Coronary artery (tissue), 2 donors: ENCODE measurements at places on chromosomes 13 and 19.

DNA sequence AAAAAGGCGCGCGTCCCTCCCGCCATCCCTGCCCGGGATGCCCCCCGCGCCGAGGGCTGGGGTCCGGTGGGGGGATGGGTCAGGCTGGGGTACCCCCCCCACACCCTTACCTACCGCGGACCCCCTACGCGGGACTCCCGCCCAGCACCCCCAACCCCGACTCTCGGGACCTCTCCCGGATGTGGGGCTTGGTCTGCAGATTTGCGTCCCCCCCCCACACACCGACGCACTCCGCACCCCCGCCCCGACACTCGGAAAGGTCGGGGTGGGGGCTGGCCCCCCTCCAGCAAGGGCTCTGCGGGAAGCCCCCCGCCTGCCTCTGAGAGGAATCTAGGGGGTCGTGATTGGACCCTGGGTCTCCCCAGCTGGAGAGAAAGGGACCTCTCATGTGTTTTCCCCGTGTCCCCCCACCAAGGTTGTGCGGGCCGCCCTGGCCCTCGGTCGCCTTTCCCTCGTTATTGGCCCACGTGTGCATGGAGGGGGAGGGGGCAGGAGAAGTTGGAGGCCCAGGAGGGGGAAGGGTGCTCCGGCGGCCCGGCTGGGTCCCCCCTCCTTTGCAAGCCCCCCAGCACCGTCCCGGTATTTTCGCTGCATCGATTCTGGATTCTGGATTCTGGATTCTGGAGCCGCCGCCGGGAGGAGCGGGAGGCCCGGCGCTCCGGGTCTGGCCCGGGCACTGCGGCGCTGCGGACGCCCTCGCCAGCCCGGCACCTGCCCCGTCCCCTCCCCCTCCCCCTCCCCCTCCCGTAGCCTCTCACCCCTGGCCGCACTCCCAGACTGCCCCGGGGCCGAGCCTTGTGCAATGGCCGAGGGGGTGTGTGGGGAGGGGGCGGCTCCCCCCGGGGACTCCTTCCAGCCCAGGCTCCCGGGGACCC, 607 bp downstream of the NFIC start:
- DNase-seq: peak; percentile 77

- no peak for DNase-seq
These were observed 10.3 kb downstream of the ATG4D start for GRCh38 chr19:10553943-10554381.

DNA sequence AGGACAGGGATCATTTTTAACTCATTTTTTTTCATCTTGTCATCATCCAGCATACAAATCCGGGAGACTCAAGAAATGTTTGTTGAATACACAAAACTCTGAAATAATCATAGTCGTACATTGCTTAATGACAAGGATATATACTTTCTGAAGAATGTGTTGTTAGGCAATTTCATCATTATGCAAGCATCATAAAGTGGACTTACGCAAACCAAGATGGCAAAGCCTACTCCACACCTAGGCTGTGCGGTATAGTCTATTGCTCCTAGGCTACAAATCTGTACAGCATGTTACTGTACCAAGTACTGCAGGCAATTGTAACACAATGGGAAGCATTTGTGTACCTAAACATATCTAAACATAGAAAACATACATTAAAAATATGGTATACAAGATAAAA, 264.1 kb downstream of the TSHZ3 start:
- DNase-seq: no peak

- DNase-seq: no peak
These were observed 6.8 kb upstream of the ZNF283 start for GRCh38 chr19:43820098-43820883.

DNA sequence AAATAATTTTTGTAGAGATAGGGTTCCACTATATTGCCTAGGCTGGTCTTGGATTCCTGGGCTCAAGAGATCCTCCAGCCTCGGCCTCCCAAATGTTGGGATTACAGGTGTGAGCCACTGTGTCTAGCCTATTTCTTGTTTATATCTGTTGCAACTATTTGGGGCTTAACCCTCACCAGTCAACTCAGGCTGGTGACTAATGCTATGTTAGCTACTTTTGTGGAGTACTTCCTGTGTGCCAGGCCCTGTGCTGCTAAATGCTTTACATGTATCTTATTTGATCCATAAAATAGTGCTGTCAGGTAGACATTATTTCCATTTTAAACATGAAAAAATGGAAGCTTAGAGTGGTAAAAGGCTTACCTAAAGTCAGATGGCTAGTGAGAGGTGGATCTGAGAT, 13.8 kb downstream of the CEACAM1 start:
- DNase-seq: no peak

GRCh38 chr13:39035204-39035603, 2.7 kb downstream of the PROSER1 start:
- DNase-seq: no peak

GRCh38 chr19:33005440-33005839, 33.4 kb downstream of the FAAP24 start:
- no peak for DNase-seq

- DNase-seq: no peak
These were observed 192.4 kb downstream of the ZNF536 start for GRCh38 chr19:30564551-30565011.

GRCh38 chr13:72990953-72991352, 67.9 kb upstream of the KLF5 start:
- DNase-seq: no peak

GRCh38 chr19:38433268-38433733, at the start of gene RYR1:
Gene RYR1 (plus strand): TSS chr19:38433691. CDS start chr19:38433830, 139 bp downstream.
- no peak for DNase-seq

DNA sequence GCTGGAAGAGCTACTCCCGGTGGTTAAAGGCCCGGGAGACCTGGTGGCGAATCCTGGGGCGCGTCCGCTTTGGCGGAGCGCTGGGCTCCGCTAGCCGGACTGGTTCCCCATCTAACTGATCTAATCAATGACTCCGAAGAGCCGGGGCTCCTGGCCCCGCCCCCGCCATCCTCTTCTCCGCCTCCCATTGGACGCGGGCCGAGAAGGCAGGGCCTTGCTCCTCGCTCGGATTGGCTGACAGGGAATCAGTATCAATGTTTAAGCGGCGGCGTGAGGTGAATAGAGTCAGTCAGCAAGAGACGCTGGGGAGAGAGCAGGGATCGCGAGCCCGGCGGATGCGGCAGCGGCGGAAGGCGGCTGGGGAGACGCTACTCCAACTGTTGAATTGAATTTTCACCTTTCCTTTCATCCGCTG, 1.7 kb upstream of the PCDH17 start:
- peak; percentile 82 for DNase-seq

DNA sequence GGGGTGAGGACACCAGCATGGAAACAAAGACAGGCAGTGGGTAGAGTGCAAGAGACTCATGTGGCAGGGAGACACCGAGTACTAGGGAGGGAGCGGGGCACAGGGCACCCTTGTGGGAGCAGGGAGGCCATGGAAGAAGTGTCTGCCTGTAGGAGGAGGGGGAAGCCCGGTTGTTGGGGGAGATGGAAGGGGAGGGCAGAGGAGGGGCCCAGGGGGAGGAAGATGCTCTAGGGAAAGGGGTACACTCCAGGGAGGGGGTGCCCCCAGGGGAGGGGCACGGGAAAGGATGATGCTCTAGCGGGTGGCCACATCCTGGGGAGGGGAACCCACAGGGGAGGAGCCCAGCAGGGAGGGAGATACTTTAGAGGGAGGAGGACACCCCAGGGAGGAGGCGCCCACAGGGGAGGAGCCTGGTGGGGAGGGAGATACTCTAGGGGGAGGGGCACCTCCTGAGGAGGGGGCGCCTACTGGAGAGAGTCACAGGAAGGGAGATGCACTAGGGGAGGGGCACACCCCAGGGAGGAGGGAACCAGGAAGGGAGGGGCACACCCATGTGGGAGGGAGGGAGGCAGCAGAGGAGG, 24.9 kb downstream of the CPAMD8 start:
- no peak for DNase-seq

GRCh38 chr13:24215732-24216131, 55.2 kb downstream of the SPATA13 start:
- no peak for DNase-seq

DNA sequence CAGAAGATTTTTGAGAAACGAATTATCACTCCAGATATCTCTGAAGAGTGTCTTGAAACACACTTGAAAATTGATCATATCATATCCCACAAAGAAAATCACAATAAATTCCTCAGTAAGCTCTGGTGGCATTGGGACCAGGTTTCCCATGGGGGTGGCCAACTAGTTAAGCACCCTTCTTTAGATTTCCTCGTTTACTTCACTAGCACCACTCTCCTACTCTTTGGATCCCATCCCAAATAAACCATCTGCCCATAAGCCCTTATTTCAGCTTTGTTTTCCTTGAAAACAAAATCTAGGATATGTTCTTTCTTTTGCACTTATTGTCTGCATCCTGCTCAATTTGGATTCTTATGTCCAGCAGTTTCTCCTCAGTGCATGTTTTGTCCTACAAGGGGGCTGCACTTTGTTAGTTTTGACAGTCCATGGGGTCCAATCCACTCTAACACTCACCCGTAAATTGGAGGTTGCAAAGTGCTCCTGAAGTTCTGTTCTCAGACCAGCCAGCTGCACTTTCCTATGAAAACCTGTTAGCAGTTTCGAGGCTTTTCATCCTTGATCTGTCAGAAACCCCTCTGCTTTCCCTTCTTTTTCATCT, 40.3 kb upstream of the FAM124A start:
- DNase-seq: no peak

GRCh38 chr19:16637535-16637934, 9.5 kb upstream of the MED26 start:
- DNase-seq: no peak

DNA sequence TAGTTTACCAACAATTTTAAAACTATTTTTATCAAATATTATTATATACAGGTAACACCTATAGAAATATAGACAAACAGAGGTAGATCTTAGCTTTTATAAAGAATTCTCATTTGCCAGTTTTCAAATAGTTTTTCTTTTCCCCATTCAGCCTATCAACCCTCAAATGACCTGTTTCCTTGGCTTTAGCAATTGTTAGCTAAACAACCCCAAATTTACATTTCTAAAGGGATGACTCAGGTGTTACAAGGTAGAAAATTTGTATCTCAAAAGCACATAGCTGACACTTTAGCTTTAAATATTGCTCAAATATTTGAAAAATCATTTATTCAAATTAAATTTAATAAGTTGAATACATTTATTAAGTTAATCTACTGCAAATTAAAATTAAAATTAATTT, 1207.2 kb downstream of the SLITRK1 start:
- DNase-seq: no peak

GRCh38 chr19:49335071-49335783, at the start of gene CD37:
Gene CD37 (plus strand): TSS chr19:49335406. CDS start chr19:49335541, 135 bp downstream.
- peak; percentile 75 for DNase-seq

DNA sequence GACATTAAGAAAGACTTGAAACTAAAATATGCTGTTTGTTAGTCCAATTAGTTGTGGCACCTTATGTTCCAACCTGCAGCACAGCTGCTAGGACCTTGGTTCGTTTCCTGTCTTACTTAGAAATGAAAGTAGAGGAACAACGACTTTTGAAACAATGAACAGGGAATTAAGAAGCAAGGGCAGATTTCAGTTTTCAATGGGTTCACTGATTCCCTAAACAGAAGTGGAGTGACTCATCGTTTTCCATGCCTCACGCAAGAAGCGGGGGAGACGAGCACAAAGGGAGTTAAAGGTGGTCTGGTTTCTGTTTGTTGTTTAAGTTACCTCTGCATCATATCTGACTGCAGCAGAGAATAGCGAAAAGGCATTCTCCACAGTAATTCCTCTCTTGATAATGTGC, 44.8 kb downstream of the PHF11 start:
- no peak for DNase-seq

DNA sequence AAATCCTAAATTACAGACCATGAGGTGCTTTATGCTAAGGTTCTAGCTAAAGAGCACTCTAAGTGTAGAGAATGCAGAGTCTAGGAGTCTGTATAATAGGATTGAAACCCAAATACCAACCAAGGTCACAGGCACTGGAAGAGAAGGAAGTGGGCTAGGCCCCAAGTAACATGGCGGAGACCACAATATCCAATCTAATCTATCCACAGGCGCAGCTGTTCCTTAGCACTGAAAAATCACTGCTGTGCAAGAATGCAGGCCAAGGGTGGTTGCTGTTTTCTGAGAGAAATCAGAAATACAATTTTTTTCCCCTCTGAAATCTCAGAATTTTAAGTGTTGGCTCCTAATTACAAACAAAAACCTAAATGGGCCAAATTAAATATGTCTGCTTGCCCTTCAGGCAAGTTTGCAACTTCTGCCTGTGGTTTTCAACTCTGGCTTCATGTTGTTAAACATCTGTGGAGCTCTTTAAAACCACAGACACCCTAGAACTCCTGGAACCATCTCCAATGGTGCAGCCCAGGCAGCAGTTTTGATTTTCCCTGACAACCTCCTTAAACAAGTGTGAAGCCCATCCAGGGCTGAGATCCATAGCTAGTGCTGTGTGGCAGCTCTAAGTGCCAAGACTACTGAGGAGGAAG, 6.1 kb downstream of the RANBP3 start:
- DNase-seq: no peak

- no peak for DNase-seq
These were observed 108.9 kb upstream of the STARD13 start for GRCh38 chr13:33394294-33394932.

DNA sequence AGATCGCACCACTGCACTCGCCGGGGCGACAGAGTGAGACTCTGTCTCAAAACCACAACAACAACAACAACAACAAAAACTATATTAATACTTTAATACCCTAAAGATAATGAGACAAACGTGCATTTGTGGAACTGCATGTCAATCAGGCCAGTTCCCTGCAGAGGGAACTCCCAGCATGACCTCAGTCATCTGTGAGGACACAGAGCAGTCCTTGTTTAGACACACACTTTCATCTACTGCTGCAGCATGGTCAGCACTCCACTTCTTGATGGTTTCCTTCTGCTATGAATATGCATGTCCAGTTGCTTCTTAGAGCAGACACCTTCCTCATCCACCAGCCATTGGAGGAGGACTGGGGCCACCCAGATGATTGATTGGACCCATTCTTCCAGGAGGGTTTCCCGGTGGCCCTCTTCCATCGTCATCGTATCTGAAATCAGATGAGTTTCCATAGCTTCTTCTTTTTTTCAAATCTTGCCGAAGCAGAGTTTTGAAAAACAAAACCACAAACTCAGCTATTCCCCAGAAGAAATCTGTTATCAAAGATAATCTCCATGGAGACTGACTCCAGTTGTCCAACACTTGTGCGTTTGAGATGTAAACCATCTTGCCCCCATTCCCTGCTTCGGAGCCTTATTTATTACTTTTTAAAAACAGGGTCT, 26.5 kb downstream of the ZNF607 start:
- no peak for DNase-seq

GRCh38 chr13:33169273-33169980, 116.1 kb downstream of the STARD13 start:
- no peak for DNase-seq
